ENCODE measurements at places on chromosomes 3 and 15.

GRCh38 chr3:194081826-194082225, 54.1 kb upstream of the HES1 start:
- DNase-seq = no peak

- DNase-seq = no peak
Observed at GRCh38 chr15:48265135-48265534, 59.0 kb downstream of the SLC12A1 start.

- DNase-seq = peak; percentile 66
Observed at GRCh38 chr3:107988460-107989175, 102.2 kb downstream of the CD47 start.

DNA sequence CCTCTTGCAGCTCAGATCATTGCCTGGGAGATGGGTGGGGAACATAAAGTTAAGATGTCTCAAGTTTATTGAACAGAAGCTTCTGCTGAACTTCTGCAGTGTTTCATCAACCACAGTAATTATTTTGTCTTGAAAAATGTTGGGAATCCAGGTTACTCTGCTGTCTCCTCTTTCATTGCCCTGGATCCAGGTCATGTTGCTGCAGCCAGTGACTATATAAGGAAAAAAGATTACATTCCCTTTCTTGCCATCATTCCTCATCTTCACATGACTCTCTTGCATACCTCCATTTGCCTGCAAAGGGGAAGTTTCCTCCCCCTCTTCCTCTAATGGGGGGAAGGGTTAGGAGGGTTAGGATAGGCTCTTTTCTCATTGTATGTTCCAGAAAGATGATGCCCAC, 15.1 kb downstream of the GMNC start:
- DNase-seq = no peak

DNA sequence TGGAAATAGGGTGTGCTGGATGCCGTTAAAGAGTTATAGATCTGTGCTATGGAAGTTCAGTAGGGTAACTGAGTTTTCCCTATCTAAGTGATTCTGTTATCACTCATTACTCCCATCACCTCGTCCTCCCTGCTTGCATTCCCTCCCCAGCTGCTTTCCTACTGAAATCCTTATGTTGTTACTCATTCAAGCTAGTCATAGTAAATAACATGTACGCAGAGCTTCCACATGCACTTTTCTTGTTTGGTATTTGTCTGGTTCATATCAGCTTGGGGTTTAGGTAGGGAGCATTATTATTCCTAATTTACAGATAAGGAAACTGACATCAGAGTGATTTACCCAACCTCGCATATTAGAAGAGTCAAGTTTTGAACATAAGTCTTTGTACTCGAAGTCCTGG, 135.1 kb downstream of the HCN4 start:
- no peak for DNase-seq

GRCh38 chr3:189108735-189109134, 63.0 kb upstream of the TPRG1 start:
- DNase-seq = no peak

DNA sequence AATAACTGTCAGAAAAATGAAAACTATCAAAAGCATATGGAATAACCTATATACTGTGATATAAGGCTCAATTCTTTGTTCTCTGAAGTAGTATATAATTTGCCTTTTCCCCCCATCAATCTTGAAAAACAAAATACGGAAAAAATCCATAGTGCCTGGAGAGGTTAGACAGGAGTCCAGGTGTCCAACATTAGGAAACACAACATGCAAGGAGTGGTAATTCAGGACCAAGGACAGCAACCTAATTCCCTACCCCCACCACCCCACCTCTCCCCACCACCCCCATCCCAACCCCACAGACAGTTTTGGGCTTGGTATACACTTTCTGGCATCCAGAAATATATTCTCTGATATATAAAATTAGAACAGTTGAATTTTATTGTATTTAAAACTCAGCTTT, 55.1 kb upstream of the SLC25A26 start:
- DNase-seq = no peak

DNA sequence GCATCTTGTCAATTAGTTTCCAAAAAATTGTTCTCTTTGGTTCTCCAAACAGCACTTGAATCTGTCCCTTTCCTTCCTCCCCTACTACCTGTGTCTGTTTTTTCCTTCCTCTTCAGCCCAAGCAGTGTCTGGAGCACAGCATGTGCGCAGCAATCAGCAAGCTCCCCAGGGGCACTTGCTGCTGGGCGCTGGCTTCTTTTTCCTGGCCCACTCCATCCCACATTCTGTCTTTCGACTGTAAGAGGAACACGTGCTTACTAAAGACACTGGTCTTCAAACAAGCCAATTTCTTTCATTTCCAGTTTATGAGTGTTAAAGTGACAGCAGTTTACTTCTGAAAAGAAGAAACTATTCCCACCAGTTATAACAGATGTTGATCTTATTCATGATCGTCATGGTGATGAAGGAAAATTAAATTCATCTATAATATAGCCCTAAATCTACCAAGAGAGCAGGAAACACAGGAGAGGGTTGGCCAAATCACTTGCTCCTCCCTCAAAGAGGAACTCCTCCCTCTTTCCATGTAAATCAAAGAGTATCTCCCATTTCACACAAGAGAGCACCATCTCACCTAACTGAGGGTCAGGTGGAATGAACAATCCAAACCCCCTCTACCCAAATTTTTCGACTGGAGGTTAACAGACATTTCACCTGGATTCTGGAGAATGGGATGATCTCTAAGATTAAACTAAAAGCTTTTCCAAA, 115.4 kb downstream of the IGF2BP2 start:
- DNase-seq = no peak

DNA sequence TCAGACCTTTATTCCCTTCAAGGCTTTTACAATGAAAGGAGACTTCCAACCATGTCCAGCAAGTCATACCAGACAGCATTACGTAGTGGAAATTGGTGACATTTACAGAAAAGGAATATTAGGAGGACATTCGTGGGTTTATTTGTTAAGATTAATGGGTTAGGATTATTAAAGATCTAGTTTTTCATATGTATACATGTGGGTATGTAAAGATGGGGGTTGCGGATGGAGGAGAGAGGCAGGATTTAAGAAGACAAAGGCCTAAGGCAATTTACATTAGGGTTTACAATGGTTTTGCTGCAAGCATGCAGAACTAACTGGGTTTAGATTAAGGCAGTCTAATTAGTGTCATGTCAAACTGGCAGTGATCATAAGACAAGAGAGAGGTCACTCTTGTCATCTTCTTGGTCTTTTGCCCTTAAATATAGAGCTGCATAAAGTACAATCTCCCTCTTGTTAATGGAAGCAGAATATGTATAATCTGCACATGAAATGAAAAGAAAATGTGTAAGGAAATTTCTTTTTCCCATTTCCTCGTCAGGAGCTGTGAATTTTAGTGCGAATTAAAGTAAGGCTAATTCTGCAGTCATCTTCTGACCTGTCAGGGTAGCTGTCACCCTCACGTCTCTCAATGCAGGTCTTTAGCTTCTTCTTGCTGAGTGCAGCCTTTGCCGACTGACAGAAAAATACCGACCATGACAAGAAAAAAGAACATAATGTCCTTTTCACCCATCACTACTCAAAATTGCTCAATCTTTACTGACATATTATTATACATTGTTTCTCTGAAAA, 258.9 kb upstream of the MEIS2 start:
- DNase-seq = no peak

GRCh38 chr15:65963911-65964482, 94.7 kb downstream of the RAB11A start:
- no peak for DNase-seq
